ENCODE measurements at places on chromosomes 7 and 10. TPM values are rescaled to one million over a fixed set of nuclear protein-coding genes. Genes with fewer than 3 reads are reported as not detected.

The LRRN3 gene
- total RNA-seq = 0.07 TPM

DNA sequence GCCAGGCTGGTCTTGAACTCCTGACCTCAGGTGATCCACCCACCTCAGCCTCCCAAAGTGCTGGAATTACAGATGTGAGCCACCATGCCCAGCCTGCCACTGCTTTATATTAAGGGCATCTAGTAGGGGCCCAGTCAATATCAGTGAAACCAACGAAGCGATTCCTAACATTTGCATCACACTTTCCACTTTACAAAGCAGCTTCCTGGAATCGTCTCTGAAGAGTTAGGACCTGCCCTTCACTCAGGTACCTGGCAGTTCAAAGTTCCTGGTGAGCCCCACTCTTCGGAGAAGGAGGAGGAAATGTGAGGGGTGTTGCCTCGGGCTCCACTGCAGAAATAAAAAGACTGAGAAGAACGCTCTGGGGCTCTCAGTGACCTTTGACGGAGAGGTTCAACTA, 31.1 kb upstream of the EZH2 start:
- DNase-seq = no peak

GRCh38 chr7:50539725-50540124, 25.5 kb downstream of the DDC start:
- DNase-seq = no peak

DNA sequence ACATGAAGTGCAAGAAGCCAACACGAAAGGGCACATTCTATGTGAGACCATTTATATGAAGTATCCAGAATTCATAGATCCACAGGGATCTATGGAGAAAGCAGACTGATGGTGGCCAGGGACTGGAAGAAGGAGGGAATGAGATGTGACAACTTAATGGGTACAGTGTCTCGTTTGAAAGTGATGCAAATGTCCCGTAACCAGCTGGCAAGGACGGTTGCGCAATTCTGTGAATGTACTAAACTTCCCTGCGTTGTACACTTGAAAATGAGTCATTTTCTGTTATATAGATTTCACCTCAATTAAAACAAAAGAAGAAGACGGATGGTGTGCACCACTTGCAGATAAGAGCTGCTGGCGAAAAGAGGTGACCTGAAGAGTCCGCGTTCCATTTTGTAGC, 861.1 kb downstream of the TYW1 start:
- no peak for DNase-seq

DNA sequence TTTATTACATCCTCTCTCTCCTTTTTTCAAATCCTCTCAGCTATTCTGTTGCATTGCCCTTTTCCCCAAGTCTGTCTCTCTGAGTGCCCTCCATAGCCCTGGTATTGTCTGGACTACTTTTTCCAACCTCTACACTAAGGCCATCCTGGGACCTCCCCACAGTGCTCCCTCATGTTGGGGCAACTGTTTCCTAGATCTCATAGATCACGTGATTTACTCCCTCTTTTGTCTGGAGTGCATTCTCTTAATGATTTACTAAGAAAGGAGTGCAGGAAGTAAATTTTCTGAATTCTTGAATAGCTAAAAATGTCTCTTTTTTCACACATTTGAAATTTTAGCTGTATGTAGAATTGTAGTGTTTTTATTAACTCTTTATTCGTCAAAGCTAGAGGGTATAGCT, 217.0 kb downstream of the PAXIP1 start:
- DNase-seq = no peak

GRCh38 chr7:71560354-71560995, 428.5 kb downstream of the GALNT17 start:
- no peak for DNase-seq

- DNase-seq = no peak
Measured at GRCh38 chr7:143953421-143953820, 1.2 kb upstream of the OR2F1 start.

DNA sequence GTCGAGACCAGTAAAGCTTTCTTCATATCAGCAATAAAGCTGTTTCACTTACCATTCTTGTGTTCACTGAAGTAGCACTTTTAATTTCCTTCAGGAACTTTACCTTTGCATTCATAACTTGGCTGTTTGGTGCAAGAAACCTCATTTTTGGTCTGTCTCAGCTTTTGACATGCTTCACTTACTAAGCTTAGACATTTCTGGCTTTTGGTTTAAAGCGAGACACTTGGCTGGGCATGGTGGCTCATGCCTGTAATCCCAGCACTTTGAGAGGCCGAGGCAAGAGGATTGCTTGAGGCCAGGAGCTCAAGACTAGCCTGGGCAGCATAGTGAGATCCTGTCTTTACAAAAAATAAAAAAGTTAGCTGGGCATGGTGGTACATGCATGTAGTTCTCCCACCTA, 15.8 kb downstream of the PLEKHA1 start:
- no peak for DNase-seq

DNA sequence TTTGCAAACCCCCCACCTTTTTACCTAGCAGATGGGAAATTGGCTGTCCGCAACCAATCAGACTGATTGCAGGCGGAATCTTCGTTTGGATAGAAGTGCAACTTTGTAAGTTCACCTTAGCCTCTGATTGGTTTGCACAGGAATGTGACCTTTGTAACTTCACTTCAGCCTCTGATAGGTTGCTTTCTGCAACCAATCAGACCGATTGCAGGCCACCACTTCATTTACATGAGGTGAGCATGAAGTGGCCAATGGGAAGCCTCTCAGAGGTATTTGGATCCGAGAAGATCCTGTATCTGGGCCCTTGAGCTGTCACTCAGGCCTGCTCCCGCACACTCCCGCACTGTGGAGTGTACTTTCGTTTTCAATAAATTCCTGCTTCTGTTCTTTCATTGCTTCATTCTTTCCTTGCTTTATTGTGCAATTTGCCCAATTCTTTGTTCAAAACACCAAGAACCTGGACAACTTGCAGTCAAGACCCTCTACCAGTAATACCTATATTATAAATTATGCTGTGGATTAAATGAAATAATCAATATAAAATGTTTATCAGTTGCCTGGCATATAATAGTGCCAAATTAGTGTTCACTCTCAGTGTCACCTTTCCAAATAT, 491.4 kb downstream of the PLXNA4 start:
- DNase-seq = peak; percentile 19

Data from HCT116 (cell line).